ENCODE measurements at places on chromosomes 3 and 15.

GRCh38 chr3:170003881-170004356, 33.9 kb upstream of the GPR160 start:
- no peak for DNase-seq

DNA sequence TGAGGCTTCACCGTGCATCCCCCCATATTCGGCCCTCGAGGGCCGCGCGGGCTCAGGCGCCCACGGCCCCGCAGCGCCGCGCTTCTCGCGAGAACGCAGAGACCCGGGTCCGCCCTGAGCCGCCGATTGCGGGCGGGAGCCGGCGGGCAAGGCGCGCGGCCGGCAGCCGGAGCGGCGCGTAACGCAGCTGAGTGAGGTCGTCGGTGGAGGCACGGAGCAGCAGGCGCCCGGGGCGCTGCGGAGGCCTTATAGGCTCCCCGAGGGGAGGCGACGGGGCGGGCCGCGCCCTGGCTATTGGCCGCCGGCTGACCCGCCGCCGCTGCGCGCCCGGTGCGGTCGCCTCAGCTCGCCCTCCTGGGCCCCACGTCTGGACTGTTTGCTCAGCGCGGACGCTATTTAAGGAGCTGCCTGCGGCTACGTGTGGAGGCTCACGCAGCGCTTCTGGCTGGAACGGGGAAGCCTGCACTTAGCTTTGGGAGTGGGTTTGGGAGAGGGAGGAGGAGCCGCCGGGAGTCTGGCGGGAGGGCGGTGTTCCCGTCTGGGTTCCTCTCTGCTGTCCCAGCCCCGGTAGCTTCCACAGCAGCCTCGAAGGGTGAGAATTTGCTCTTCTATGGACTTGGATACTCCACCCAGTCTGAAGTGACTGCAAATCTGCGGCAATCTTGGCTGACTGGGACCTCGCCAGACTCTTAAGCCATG, at the start of gene PLOD2:
Gene PLOD2, minus strand, starts transcription at position 221 of the 699 bp plus-strand sequence. Its CDS starts 195 bp downstream, at position 26.
- DNase-seq = peak; percentile 91

GRCh38 chr3:113441051-113441770, at the start of gene CFAP44:
TSS of gene CFAP44 (minus strand) at chr3:113441493. CDS start at chr3:113433664, 7,829 bp downstream.
- peak; percentile 90 for DNase-seq

GRCh38 chr15:52148403-52148802, 35.8 kb upstream of the BCL2L10 start:
- no peak for DNase-seq

GRCh38 chr3:144265542-144266100, 294.0 kb downstream of the DIPK2A start:
- peak; percentile 23 for DNase-seq

DNA sequence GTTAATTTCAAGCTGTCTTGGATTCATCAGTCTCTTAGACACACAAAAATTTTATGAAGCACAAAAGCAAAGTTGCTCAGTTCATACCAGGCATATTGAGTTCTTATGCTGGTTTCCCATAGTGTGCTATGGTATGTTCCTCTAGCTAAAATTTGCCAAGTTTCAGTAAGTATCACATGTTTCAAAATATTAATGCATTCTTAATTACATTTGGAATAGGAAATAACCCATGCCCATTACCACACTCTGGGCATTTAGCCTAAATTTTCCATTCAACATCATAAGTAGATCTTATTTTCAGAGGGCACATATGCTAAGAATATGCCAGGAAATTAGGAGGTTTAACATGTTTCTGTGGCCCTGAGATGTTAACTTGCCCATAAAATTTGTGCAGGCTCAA, 289.9 kb downstream of the SHOX2 start:
- no peak for DNase-seq

DNA sequence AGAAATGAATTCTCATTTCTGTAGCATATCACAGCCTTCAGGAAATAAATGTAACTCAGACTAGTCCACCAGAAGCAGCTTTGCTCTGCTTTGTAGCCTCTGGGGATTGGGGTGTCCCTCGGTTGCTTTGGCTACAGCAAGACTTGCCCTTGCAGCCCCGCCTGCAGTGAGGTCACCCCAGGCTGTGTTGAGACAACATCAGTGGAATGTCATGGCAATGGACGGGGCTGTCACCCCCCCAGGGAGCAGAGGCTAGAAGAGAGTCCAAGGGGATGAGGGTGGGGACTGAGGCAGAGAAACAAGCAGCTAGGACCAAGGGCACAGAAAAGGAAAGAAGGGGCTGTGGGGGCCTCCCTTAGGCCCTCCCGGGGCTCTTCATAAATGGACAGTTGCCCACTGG, 854 bp downstream of the CLEC3B start:
- peak; percentile 85 for DNase-seq

GRCh38 chr3:179929091-179929529, 107.6 kb downstream of the PEX5L start:
- peak; percentile 48 for DNase-seq

- DNase-seq = no peak
These were observed 56.1 kb downstream of the SYN2 start for GRCh38 chr3:12060139-12060845.

GRCh38 chr3:69684309-69684961, 54.8 kb upstream of the MITF start:
- no peak for DNase-seq

DNA sequence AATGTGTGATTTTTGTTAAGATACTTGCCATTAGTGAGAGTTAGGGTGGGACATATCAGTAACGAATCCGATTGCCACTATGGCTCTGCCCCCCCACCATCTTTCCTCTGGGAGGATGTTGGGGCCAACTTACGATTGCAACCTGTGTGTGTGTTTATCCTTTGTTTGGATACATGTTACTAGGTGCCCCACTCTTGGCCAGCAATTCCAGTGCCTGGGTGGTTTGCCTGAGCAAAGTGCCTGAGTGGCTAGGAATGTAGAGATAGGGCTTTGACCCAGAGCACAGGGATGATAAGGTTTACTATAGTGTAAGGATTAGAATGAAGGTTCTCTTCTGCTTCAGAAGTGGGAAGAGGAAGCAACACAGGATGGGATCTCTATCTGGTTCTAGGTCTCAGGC, 231.8 kb downstream of the TP63 start:
- DNase-seq = no peak

DNA sequence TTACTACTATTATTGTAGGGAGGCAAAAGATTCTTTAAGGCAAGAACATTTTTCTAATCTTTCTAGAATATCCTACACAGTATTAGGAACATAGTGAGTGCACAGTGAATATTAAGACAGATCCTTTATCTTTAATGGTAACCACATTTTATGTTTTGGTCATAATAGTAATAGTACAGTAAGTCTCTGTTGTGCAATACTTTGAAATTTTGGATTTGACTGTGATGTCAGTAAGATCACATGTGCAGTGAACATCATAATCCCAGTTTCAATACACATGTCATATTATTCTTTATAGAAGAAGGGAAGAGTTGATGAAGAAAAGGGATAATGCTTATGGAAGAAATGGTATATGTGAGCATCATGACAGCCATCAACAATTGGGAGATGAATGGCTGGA, 10.7 kb downstream of the STT3B start:
- no peak for DNase-seq

DNA sequence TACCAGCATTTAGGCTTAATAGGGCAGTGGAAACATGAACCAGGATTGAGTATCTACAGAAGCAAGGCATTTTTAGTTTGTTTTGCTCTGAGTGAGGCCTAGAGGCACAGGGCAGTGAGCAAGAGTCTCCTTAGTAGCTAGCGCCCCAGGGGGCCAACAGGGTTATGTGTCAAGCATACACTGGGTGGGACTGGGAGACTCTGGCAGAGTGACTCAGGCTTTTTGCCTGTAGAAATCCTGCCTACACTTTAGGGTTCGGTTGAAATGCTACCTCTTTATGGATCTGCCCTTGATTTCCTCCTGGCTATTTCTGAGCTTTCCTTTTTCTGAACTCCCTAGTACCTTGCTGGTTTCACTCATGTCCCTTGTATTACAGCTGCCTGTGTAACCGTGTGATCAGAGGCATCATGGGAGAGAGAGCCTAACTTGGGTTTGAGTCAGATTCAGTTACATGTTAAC, 72.2 kb downstream of the TOP2B start:
- peak; percentile 53 for DNase-seq

GRCh38 chr15:25056484-25057425, 102.0 kb downstream of the SNRPN start:
- DNase-seq = peak; percentile 10

DNA sequence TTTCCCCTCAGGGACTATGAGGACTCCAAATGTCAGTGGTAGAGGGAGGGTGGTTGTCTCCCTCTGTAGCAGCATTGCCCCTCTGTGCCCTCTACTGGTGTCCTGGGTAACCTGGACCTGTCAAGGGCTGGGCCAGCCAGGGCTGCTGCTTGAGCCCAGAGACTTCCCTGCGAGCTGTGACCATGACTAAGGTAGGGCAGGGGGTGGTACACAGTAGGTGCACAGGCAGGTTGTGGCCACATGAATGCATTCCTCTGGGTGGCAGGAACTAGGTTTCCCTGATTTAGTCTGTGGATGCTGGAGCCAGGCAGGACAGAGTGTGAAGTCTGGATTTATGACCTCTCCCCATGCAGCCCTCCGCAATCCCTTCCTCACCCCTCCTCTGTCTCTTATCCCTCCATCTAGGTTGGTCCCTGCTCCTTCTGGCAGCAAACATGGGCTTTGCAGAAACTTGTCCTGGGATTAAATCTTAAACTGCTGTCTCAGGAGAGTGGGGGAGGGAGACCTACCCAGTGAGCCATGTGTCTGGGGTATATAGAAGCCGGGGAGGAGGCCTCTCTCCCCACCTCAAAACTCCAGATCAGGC, 8.7 kb upstream of the SEMA3F start:
- DNase-seq = no peak

DNA sequence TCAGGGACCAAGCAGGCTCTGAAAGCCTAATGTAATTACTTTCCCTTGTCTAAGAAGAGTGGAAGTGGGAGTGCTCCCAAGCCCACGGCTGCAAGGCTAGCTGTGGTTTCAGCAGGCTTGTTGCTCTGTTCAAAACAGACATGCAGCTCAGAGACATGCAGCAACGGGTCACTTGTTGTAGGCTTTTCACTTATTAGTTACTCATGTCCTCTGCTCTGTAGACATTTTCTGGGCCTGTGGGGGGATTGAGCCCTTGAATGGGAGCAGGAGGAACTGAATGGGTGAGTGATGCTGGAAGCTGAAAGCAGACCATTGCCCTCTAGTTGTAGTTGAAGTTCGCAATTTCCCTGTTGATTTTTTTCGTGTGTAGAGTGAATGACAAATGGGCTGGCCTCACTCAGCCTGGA, 261.9 kb upstream of the NR2E3 start:
- no peak for DNase-seq

DNA sequence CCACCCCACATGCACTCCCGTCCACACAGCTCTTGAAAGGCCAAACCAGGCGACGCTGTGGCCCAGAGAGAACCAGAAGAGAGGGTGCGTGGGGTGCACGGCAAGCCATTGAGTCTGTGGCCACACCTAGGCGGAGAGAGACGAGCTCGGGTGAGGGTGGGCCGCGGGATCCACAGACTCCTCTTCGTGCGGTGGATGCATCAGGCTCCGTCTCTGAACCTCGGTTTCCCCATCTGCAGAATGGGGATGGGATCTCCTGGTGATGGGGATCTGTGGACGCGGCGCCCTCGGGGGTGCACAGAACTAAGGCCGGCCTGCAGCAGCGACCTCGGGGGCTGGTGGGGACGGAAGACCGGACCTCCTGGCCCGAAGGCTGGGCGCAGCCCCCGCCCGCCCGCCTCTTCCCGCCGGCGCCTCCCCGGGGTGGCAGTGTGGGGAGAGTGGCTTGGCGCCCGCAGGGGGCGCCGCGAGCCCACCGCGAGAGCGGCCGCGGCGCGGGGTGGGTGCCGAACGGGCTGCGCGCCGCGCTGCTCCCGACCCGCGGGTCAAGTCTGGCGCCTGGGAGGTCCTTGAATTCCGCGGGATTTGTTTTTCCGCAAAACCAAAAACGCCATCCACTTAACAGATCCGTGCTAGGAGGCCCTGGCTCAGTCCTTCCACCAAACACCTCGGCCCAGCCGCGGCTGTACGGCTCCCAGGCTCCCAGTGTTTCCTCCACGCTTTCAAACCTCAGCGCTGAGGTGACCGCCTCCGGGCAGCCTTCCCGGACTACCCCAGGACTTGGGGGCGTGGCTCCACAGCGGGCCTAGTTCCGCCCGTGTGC, 13.2 kb upstream of the ADPGK start:
- peak; percentile 58 for DNase-seq

DNA sequence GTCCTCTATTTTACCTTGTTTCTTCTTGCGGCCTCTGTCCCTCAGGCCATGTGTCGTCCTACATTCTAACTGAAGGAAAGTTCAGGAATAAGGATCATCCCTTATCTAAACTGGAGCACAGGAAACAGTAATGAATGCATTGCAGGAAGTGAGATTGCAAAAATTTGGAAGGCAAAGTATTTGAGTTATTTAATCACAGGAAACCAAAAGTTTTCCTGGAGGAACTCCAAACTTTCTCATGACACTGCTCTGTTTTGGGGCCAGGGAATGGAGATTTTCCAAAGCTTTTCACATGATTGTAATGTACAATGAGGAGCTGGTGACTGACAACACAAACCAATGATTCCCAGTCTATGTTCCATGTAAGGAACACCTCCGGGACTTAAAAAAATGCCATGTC, 57.8 kb upstream of the PLSCR4 start:
- DNase-seq = no peak

- no peak for DNase-seq
These were observed 6.8 kb downstream of the ANXA2 start for GRCh38 chr15:60390871-60391501.

- DNase-seq = no peak
These were observed 499.0 kb downstream of the PYDC2 start for GRCh38 chr3:191959876-191960413.

DNA sequence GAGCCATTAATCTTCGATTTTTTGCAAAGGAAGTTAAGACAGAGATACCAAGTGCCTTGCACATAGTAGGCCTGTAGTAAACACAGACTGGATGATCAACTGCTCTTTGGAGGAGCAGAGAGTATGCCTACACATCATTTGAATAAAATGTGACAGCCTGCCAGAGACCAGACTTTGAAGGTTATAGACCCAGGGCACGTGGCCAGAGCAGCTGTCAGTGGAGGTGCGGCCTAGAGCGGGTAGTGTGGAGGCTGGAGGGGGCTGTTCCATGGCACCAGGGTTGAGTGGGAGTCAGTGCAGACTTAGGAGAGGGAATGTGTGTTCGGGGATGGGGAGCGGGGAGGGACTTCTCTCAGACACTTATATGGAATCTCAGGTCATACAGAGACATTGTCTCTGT, 80.8 kb downstream of the SMAD3 start:
- peak; percentile 84 for DNase-seq

- no peak for DNase-seq
These were observed 548.0 kb upstream of the CCDC54 start for GRCh38 chr3:106829206-106829605.

GRCh38 chr3:194561306-194561974, 71.8 kb downstream of the TMEM44 start:
- no peak for DNase-seq

DNA sequence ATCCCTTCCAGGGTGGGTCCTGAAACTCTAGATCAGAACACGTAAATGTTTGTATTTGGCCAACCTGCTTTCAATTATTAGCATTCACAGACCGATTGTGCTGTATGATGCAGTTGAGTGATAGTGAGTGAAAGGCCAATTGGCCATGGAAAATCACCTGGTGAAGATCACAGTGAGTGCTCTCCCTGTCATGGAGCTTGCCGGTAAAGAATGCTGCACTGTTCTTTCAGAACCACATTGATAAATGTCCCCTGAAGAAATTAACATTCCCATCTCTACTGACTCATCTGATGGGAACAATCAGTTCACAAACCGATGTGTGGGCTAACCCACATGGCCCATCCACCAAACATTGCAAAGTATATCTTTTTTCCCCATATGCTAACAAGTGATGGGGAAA, 324.8 kb upstream of the TBL1XR1 start:
- DNase-seq = no peak

- no peak for DNase-seq
These were observed 109.2 kb upstream of the TPM1 start for GRCh38 chr15:62933386-62933785.

GRCh38 chr3:129553719-129554118, 10.7 kb downstream of the H1-8 start:
- no peak for DNase-seq
